NCI-H774 (cell line): ENCODE measurements at places on chromosomes 2 and 18.

DNA sequence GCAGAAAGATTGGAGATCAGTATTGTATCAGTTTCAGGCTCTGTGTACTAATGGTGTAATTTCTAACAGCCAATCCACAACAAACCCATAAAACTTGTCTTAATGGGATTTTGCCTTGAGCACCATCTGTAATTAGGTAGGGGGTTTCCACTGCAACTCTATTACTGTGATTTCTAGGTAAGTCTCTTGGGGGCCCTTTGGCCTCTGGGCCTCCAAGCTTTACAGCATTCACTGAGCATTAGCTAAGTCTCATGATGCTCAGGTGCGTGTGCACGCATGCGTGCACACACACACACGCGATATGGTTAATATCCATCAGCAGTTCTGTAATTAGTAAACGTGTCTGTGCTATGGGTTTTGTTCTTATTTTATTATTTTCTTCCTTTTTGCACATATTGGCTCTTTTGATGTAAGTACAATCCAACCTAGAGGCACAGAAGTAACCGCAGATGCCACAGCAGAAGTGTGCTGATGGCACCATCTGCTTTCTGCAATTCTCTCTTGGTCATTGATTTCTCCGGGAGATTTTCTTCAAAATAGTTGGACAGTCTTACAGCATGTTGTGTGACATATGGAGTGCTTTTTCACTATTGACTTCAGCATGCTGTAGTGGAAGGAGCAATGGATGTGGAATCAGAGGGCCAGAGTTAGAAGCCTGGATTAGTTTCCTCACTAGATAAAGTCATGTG lies 592.0 kb downstream of the LRRTM4 start:
- no peak for DNase-seq

- DNase-seq: peak; percentile 16
Observed at GRCh38 chr2:176093145-176093897, 800 bp downstream of the HOXD13 start.

DNA sequence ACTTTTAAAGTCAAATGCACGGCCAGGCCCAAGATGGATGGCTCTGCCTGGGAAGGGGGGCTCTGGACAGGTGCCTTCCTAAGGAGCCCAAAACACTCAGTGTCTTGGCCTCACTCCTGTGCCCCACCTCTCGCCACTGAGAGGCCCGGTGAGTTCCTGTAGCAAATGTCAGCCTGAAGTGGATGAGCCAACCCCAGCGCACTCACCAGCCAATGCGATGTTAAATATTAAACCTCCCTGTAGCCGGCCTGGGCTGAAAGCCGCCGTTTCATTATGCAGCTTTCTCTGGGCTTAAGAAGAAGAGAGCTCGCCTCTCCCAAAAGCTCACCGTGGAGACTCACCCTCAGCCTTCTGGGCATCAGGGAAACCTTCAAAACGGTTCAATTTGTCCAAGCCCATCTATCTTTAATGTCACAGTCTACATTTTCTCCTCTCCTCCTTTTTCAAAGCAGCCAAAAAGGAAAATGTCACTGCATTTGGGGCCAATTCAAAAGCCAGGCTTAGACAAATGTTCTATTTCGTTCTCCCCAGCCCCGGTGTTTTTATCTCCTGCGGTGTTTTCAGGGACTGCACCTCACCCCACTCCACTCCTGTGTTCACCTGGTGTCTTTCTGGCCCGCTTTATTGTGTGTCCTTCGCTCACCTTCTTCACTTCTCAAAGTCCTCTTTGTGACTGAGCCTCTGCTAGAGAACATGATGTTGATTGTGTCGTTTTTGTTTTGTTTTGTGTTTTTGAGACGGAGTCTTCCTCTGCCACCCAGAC lies 124.0 kb downstream of the NRP2 start:
- DNase-seq: no peak

- DNase-seq: no peak
Observed at GRCh38 chr2:28617502-28618184, 121.8 kb downstream of the PLB1 start.

GRCh38 chr2:196849895-196850294 lies 40.7 kb upstream of the C2orf66 start:
- no peak for DNase-seq

- DNase-seq: no peak
Observed at GRCh38 chr2:108918941-108919341, 70.1 kb downstream of the EDAR start.

DNA sequence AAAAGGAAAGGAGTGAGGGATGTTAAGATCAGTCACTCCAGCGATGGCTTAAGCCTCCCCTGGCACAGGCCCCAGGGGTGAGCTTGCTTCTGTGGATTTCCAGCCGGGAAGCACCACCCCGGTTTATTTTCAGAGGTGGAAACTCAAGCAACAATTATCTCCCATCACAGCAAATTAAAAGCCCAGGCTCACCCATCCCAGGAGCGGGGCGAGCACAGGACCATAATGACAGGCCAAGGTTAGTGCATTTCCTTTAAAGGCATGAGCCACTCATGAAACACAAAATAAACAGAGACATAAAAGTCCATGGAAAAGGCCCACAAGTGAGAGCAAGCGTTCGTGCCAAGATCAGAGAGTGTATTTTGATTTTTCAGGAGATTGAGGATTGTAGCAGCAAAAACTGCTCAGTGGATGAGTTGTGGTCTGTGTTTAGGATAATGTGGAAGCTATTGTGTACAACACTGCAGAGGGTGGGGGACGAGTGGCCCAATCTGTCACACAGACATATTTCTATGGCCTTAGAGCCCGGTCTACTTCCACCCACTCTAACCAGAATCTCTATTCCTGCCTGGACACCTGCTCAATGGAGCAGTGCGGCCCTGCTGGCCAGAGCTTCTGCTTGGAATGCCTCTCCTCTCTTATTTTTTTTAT lies 111.4 kb upstream of the CDC42EP3 start:
- DNase-seq: no peak
